ENCODE measurements at places on chromosomes 2 and 18. TPM values are rescaled to one million over a fixed set of nuclear protein-coding genes. Genes with fewer than 3 reads are reported as not detected.

- no peak for DNase-seq
Measured at GRCh38 chr18:51290860-51291259, 93.4 kb upstream of the MEX3C start.

PLGLB2 gene
- 0.45 TPM for total RNA-seq

DNA sequence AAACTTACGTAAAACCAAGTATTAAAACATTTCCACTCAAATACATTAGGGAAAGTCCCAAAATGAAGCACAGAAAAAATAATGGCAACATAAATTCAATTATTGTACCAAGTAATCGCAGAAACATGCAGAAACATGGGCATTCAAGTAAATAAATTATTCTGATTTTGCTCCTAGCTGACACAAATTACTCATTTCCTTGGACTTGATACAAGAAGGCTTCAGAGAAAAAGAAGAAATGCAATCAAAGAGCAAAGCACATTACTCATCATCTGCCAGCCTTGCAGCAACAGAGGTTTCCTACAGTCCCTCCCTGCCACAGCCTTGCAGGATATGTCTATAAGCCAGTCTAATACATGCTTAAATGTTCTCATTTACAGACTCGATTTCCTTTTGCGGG, 439.8 kb upstream of the LYPD1 start:
- DNase-seq: no peak

GRCh38 chr2:161905389-161906046, 168.5 kb downstream of the DPP4 start:
- DNase-seq: no peak

- DNase-seq: no peak
Measured at GRCh38 chr2:167293172-167293781, 405.0 kb downstream of the XIRP2 start.

- DNase-seq: no peak
Measured at GRCh38 chr2:166104084-166104483, 23.7 kb downstream of the SCN1A start.

GRCh38 chr2:141035846-141036420, 1094.9 kb downstream of the LRP1B start:
- no peak for DNase-seq

GRCh38 chr2:176079831-176080539, 3.8 kb downstream of the EVX2 start:
- no peak for DNase-seq

GRCh38 chr2:221454459-221455105, 117.5 kb downstream of the EPHA4 start:
- DNase-seq: no peak

DNA sequence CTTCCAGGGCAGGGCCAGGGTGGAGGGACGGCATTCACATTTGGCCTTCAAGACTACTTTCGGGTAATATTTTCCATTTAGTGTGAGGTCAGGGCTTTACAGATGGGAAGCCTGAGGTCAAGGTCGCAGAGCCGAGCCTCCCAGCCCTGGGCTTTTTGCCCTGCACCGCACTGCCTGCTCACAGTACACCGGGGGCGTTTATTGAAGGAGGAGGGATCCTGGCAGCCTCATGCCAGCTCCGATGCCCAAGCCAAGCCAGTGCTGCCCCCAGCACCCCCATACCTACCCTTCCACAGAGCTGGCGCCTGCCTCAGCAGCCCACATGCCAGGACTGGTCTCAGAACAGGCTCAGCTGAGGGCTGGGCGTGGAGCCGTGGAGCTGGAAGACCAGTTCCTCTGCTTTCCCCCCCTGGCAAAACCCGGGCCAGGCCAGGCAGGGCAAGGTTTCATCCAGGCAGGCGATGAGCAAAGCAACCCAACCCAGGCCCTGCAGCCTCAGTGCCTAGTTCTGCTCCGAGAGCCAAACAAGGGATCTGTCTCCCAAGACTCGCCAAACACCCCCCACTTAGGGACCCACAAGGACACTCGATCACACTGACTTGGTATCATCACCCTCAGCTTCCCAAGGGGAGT, 11.9 kb downstream of the SDC1 start:
- no peak for DNase-seq

ADRA2B gene
- total RNA-seq: 2.1 TPM

- no peak for DNase-seq
Measured at GRCh38 chr18:75109319-75109691, 99.6 kb downstream of the PTGR3 start.

- DNase-seq: no peak
Measured at GRCh38 chr2:126769118-126769517, 113.2 kb downstream of the GYPC start.

HOXD12 gene
- not detected for total RNA-seq

- no peak for DNase-seq
Measured at GRCh38 chr2:82853299-82853698, 1605.8 kb downstream of the SUCLG1 start.

GRCh38 chr2:112005406-112006075, 49.5 kb upstream of the TMEM87B start:
- no peak for DNase-seq

SIX2 gene
- under 0.01 TPM for total RNA-seq

DNA sequence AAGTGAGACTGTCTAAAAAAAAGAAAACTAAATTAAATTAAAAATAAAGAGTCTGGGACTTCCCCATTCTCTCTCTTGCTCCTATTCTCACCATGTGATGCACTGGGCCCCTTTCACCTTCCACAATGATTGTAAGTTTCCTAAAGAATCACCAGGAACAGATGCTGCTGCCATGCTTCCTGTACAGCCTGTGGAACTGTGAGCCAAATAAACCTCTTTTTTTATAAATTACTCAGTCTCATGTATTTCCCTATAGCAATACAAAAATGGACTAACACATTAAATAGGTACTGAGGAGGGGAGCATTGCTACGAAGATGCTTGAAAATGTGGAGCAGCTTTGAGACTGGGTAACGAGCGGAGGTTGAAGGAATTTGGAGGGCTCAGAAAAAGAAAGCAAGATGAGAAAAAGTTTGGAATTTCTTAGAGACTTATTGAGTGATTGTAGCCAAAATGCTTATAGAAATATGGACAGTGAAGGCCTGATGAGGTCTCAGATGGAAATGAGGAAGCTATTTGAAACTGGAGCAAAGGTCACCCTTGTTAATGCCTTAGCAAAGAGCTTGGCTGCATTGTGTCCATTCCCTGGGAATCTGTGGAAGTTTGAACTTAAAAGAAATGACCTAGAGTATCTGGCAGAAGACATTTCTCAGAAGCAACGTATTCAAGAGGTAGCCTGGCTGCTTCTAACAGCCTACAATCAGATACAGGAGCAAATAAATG, 128.7 kb downstream of the EIPR1 start:
- no peak for DNase-seq

OSBPL6 gene
- 2.7 TPM for total RNA-seq

DNA sequence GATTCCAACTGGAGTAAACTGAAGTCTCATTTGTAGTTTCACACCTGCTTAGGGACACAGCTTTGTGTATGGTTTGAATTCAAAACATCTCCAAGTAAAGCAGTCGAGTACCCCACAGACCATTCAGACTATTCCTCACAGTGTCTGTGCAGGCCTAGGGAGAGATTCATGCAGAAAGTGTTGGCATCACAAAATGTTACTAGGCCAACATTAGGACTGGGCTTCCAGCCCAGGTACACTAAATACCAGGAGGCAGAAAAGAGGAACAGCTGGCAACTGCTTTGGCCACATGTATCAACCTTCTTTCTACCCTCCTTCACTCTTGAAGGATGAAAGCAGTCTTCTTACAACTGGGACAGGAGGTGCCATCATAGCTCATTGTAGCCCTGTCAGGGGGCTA, 270.4 kb upstream of the TMEFF2 start:
- DNase-seq: no peak

CCDC141 gene
- 2.7 TPM for total RNA-seq

GRCh38 chr2:13884291-13884976, 748.1 kb upstream of the LRATD1 start:
- DNase-seq: no peak

- no peak for DNase-seq
Measured at GRCh38 chr2:128288781-128289180, 29.9 kb downstream of the HS6ST1 start.

DNA sequence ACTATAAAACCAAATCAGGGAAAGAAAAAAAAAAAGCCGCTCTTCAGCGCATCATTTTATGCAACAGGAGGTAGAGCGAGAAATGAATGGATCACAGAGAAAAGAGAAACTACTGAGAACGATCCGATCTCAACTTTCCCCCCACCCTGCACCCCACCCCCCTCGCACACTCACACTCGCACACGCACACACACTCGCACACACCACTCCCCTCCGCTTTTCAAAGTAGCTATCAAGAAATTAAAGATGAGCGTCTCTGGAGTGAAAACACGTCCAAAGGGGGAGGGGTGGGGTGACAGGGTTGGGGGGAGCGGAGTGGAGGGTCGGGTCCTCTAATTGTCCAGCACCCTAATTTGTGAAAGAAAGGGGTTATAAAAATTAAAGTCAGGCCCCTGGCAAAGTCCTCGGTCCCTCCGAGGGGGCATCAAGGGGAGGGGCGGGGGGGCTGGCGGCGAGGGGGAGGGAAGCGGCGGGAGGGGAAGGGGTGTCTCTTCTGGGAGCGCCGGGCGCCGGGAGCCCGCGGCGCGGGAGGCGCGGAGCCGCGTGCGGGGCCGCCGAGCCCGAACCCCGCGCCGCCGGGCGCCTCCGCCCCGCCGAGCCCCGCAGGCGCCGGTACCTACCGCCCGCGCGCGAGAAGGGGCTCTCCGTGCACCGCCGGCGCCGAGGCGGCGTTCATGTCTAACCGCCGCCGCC, 428 bp downstream of the TCF4 start:
- DNase-seq: no peak

- DNase-seq: no peak
Measured at GRCh38 chr2:143026411-143027054, 102.7 kb upstream of the ARHGAP15 start.

GRCh38 chr2:4831751-4832150, 860.4 kb upstream of the SOX11 start:
- peak; percentile 45 for DNase-seq

EMILIN1 gene
- 288 TPM for total RNA-seq

- no peak for DNase-seq
Measured at GRCh38 chr18:67354091-67354490, 162.4 kb downstream of the DSEL start.

MYOM1 gene
- total RNA-seq: 13.3 TPM

DNA sequence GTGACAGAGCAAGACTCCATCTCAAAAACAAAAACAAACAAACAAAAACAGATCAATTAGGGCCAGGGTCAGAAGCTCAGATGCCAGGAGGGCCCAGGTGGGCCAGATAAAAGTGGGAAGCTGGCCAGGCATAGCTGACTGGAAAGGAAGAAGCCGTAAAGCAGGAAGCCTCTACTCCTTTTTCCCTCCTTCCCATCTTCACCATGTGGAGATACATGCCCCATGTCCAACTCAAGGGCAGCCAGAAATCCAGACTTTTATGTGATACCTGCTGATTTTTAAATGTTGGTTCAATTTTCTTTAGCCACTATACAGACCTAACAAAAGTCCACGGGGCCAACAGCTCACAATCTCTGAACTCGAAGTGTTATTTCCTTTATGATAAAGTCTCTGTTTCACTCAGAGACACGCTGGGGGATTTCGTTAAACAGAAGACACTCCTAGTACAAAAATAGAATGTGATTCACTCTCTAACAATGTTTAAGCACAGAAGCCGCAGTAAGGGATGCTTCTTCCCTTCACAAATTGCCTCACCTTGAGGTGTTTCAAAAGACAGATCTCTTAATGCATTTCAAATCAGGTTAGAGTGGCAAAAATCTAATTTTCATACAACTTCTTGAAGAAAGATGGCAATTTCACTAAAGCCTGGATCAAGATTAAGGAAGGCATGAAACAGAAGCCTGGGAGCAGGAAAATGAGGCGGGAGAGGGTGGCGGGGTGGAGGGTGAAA, 14.0 kb downstream of the TMEM247 start:
- DNase-seq: no peak

GRCh38 chr18:24234330-24234729, 95.5 kb downstream of the CABYR start:
- no peak for DNase-seq

STON1 gene
- total RNA-seq: 135 TPM

GRCh38 chr2:206869824-206870495, 69.4 kb upstream of the CPO start:
- no peak for DNase-seq

GRCh38 chr2:134917360-134917865, 1.2 kb upstream of the CCNT2 start:
- no peak for DNase-seq

GRCh38 chr18:8623549-8624106, 14.4 kb downstream of the RAB12 start:
- no peak for DNase-seq

GRCh38 chr2:190635781-190636180, 13.1 kb upstream of the NAB1 start:
- DNase-seq: no peak

GRCh38 chr2:154709215-154709614, 10.7 kb downstream of the KCNJ3 start:
- no peak for DNase-seq

DNA sequence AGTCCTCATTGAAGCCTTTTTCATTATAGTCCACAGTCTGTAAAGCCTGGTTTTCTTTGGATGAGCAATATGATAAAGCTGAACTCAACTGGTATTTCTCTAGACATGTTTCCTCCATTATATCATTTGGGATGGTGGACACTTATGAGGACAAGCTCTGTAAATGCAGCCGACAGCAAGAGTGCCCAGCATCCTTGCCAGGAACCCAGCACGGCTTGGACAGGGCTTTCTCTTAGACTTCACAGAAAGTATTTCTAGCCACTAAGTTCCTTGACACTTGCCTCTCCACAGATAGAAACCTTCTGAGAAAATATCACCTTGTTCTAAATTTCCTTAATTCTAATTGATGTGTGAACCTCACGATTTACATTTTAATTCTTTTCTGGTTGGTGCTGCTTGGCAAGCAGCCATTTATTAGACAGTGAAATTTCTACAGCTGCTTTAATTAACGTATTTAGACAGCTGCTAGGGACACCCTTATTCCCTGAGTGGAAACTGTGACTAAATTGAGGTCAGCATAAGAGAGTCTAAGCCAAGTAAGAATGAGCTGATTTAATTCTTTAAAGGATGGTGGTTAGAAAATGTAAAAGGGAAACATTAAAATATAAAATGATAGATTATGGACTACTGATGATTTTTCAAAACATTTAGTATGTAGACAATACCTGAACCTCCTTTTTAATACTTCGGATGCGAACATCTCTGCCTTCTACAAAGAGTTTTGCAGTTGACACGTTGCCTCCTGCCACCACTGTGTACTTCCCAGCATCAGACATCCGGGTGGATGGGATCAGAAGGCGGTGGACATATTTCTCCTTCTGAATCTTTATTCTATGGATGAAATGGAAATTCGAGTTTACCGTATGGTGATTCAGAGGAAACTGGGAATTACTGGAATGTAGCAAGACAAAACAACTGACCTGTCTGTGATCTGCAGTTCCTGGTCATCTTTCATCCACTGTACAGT, 39.8 kb downstream of the TTN start:
- DNase-seq: no peak

GRCh38 chr2:229237270-229237669, 33.8 kb downstream of the PID1 start:
- DNase-seq: no peak

DNA sequence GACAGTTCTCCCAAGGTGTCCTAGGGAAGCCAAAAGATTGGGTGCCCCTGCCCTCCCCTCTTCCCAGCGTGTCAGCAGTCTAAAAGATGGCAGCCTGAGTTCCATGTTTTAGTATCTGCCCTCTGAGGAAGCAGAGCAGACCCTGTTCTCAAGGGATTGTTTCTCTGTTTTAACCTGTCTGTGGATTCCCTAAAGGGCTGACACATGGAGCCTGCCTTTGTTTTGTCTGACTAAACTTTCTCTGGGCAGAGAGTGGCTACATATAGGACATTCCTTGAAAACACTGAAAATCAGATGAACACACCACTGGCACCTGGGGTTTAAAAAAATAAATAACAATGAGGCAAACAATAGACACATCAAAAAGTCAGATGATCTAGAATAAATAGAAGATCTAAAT, 337.6 kb downstream of the KIAA1328 start:
- DNase-seq: no peak

ANKRD29 gene
- 12.3 TPM for total RNA-seq

Measured in esophagus muscularis mucosa (tissue), 4 donors.